CD14-positive monocyte (primary cell): ENCODE measurements at places on chromosomes 5 and 9. TPM values are rescaled to one million over a fixed set of nuclear protein-coding genes. Genes with fewer than 3 reads are reported as not detected.

Gene PCDHB3
- polyA plus RNA-seq, result not detected

GRCh38 chr5:63314551-63314950 lies 647.7 kb downstream of the HTR1A start:
- no peaks in the 10 kb centered on the region for H3K4me1 ChIP-seq
- H3K27ac ChIP-seq, result no peak overlapping the region
- no peaks in the 10 kb centered on the region for H3K36me3 ChIP-seq
- DNase-seq, result no peak
- no peak overlapping the region for H3K4me3 ChIP-seq
- no peaks in the 10 kb centered on the region for H3K27me3 ChIP-seq

DNA sequence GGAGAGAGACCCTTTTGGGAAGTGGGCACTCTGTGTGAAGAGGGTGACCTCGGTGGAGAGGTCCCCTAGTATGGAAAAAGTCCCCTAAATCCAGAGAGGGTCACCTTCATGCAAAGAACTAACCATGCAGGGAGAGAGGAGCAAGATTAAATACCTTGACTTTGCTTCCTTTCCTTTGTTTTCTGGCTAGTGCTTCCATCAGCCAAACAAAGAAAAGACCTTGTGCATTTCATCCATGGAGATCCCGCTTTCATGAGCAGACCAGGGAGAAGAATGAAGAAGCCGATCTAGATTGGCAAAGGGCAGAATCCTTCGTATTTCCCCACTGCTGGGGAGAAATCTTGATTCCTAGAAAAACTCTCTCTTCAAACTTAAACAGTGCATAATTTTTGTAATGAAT lies 813.3 kb upstream of the CDH6 start:
- H3K27ac ChIP-seq, result no peak overlapping the region
- no peak for DNase-seq
- no peaks in the 10 kb centered on the region for H3K36me3 ChIP-seq
- no peak overlapping the region for H3K4me3 ChIP-seq
- H3K4me1 ChIP-seq, result no peaks in the 10 kb centered on the region

- H3K36me3 ChIP-seq, result no peaks in the 10 kb centered on the region
- no peak for DNase-seq
- peaks cover 5% of the 10 kb centered on the region for H3K27me3 ChIP-seq
Observed at GRCh38 chr9:107251756-107252322, 31.2 kb upstream of the RAD23B start.

DNA sequence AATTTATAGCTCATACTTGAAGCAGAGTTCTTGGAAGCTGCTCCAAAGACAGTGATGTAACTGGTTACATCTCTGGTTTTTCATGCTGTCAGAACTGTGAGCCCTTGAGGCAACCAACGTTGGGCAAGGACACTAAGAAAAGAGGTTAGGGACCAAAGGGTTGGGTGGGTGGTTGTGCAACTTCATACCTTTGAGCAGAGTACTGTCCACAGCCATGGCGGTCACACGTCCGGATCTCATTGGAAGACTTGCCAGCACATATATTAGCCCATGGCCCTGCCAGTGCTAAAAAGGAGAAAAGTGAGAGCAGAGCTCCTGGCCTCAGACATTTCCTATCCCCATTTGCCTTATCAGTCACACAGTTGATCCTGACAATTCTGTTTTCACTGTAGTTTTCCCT lies 2.1 kb downstream of the LECT2 start:
- no peak overlapping the region for H3K27ac ChIP-seq
- no peak for DNase-seq
- no peak overlapping the region for H3K4me3 ChIP-seq
- H3K4me1 ChIP-seq, result no peaks in the 10 kb centered on the region

- no peak overlapping the region for H3K4me3 ChIP-seq
- no peaks in the 10 kb centered on the region for H3K4me1 ChIP-seq
- no peak for DNase-seq
- H3K27me3 ChIP-seq, result no peaks in the 10 kb centered on the region
Observed at GRCh38 chr5:104541141-104541785, 978.7 kb upstream of the NUDT12 start.

GRCh38 chr9:84001621-84002020 lies 21.0 kb downstream of the RMI1 start:
- H3K27me3 ChIP-seq, result no peaks in the 10 kb centered on the region
- H3K4me1 ChIP-seq, result peaks cover 19% of the 10 kb centered on the region
- H3K4me3 ChIP-seq, result no peak overlapping the region
- peak; percentile 70 for DNase-seq
- no peak overlapping the region for H3K27ac ChIP-seq
- H3K36me3 ChIP-seq, result peaks cover 14% of the 10 kb centered on the region

GRCh38 chr5:28903643-28904042 lies 1865.3 kb upstream of the CDH9 start:
- no peak overlapping the region for H3K27ac ChIP-seq
- no peak for DNase-seq
- H3K4me3 ChIP-seq, result no peak overlapping the region
- H3K4me1 ChIP-seq, result no peaks in the 10 kb centered on the region

Gene GABBR2
- polyA plus RNA-seq, result not detected in 2 replicates

GRCh38 chr5:168713051-168713450 lies 133.9 kb upstream of the PANK3 start:
- no peaks in the 10 kb centered on the region for H3K27me3 ChIP-seq
- DNase-seq, result no peak
- H3K4me3 ChIP-seq, result no peak overlapping the region
- no peaks in the 10 kb centered on the region for H3K4me1 ChIP-seq
- H3K36me3 ChIP-seq, result no peaks in the 10 kb centered on the region
- no peak overlapping the region for H3K27ac ChIP-seq

Gene SH3TC2
- polyA plus RNA-seq, result 0.01 and 0.04 TPM in 2 replicates

- H3K27ac ChIP-seq, result no peak overlapping the region
- no peak overlapping the region for H3K4me3 ChIP-seq
- H3K27me3 ChIP-seq, result no peaks in the 10 kb centered on the region
- no peaks in the 10 kb centered on the region for H3K36me3 ChIP-seq
- peak; percentile 93 for DNase-seq
- H3K4me1 ChIP-seq, result peaks cover 10% of the 10 kb centered on the region
Observed at GRCh38 chr5:143262393-143263174, 140.9 kb downstream of the NR3C1 start.

GRCh38 chr5:16568875-16569580 lies 47.8 kb downstream of the RETREG1 start:
- H3K27ac ChIP-seq, result no peak overlapping the region
- H3K36me3 ChIP-seq, result no peaks in the 10 kb centered on the region
- H3K4me3 ChIP-seq, result no peak overlapping the region
- no peaks in the 10 kb centered on the region for H3K27me3 ChIP-seq
- no peak for DNase-seq

Gene FOXD1
- polyA plus RNA-seq, result not detected

Gene GABRG2
- not detected for polyA plus RNA-seq

- H3K27me3 ChIP-seq, result peaks cover 20% of the 10 kb centered on the region
- H3K36me3 ChIP-seq, result no peaks in the 10 kb centered on the region
- peak overlapping the region; percentile 62 for H3K4me3 ChIP-seq
- DNase-seq, result peak; percentile 97
- peak overlapping the region; percentile 95 for H3K27ac ChIP-seq
Observed at GRCh38 chr9:136644593-136645351, 17.9 kb upstream of the EGFL7 start.

DNA sequence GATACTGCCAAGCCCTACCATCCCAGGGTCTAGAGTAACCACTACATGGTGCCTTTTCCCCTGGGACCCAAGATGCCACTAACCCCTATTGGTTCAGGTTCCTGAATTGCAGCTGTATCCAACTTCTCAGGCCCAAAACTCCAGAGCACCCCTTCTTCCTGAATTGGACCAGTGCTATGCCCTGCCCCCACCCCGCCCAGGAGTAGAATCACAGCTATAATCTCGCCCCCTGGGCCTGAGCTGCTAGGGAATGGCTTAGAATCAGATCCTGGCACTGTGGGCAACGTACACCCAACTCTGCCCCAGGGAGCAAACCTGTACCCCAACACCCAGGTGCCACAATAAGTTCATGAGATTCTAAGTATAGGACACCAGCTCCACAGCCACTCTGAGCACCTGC lies 206.3 kb downstream of the CACNA1B start:
- H3K27me3 ChIP-seq, result no peaks in the 10 kb centered on the region
- H3K36me3 ChIP-seq, result no peaks in the 10 kb centered on the region
- no peak overlapping the region for H3K4me3 ChIP-seq
- DNase-seq, result no peak

Gene SAPCD2
- polyA plus RNA-seq, result 3.1 TPM

DNA sequence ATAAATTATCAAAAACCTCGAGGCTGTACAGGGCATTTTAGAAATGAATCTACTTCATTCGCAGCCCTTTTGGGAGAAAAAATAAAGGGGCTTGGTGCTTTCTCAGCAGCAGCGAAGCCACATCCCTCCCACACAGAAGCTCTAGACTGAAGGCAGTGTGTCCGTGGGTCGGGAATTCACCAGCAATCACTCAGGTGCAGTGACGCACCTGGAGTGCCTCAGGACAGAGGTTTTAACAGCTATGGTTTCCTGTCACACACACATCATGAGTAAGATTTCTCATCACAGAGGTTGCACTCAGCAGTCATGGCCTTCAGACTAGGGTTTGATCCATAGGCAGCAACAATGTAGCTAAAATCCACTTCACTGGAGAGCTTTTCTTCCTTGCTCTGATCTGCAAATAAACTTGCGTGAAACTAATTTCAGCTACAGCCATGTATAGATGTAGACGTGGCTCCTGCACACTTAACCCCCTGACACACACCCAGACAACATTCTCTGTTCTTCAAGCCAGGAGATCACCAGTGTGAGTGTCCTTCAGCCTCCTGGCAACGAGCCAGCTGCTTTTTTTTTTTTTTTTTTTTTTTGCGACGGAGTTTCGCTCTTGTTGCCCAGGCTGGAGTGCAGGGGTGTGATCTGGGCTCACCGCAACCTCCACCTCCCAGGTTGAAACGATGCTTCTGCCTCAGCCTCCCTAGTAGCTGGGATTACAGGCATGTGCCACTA lies 34.8 kb downstream of the DYNC2I2 start:
- peaks cover 84% of the 10 kb centered on the region for H3K36me3 ChIP-seq
- H3K4me1 ChIP-seq, result no peaks in the 10 kb centered on the region
- no peak overlapping the region for H3K27ac ChIP-seq
- DNase-seq, result no peak
- H3K27me3 ChIP-seq, result no peaks in the 10 kb centered on the region

DNA sequence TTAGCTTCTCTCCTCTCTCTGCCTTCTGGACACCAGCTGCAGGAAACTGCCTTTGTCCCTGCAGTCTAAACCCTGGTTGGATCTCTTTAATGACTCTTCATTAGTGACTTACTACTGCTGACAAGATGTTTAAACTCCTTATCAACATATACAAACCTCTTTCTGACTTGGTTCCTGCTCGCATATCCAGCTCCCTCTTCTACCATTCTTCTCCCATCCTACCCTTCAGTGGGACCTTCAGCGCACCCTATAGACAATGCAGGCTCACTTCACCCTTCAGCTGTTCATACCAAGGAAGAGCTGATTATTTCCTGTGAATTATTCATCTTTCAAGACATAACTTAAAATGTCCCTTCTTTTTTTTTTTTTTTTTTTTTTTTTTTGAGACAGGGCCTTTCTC lies 436.5 kb downstream of the KIAA0825 start:
- no peak overlapping the region for H3K27ac ChIP-seq
- H3K27me3 ChIP-seq, result no peaks in the 10 kb centered on the region
- no peaks in the 10 kb centered on the region for H3K4me1 ChIP-seq
- DNase-seq, result no peak

Gene SLC6A19
- not detected for polyA plus RNA-seq

GRCh38 chr5:168140241-168140640 lies 151.2 kb upstream of the WWC1 start:
- H3K27ac ChIP-seq, result no peak overlapping the region
- peaks cover 8% of the 10 kb centered on the region for H3K4me1 ChIP-seq
- no peaks in the 10 kb centered on the region for H3K36me3 ChIP-seq
- H3K27me3 ChIP-seq, result no peaks in the 10 kb centered on the region
- DNase-seq, result no peak

GRCh38 chr5:178240766-178241165 lies 8.2 kb upstream of the PHYKPL start:
- H3K27ac ChIP-seq, result peak overlapping the region; percentile 62
- no peak for DNase-seq
- no peaks in the 10 kb centered on the region for H3K27me3 ChIP-seq

GRCh38 chr5:86675311-86675710 lies 57.6 kb downstream of the COX7C start:
- no peak overlapping the region for H3K27ac ChIP-seq
- DNase-seq, result no peak
- H3K36me3 ChIP-seq, result no peaks in the 10 kb centered on the region
- H3K4me1 ChIP-seq, result no peaks in the 10 kb centered on the region
- H3K27me3 ChIP-seq, result no peaks in the 10 kb centered on the region
- no peak overlapping the region for H3K4me3 ChIP-seq

DNA sequence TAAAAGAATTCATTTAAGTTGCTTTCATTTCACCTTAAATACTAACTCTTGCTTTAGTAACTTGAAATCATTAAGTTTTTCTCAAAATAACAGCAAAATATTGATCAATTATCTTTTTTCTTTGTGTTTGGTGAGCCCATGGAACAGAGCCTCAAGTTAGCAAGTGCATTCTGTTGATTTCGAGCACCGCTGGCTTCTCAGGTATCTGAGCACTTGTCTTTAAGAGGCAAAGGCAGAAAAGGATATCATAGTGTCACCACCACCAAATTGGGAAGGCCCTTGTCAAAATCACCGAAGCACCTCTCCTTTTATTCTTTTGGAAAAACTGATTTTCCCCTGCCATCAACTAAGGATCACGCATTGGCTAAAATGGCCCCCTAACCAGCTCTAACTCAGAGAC lies 17.1 kb upstream of the CTNNAL1 start:
- H3K27ac ChIP-seq, result no peak overlapping the region
- H3K4me3 ChIP-seq, result no peak overlapping the region
- no peaks in the 10 kb centered on the region for H3K4me1 ChIP-seq
- DNase-seq, result no peak
- H3K36me3 ChIP-seq, result peaks cover 27% of the 10 kb centered on the region

Gene ANKRD31
- polyA plus RNA-seq, result not detected in 2 replicates

Gene TEX48
- polyA plus RNA-seq, result not detected

DNA sequence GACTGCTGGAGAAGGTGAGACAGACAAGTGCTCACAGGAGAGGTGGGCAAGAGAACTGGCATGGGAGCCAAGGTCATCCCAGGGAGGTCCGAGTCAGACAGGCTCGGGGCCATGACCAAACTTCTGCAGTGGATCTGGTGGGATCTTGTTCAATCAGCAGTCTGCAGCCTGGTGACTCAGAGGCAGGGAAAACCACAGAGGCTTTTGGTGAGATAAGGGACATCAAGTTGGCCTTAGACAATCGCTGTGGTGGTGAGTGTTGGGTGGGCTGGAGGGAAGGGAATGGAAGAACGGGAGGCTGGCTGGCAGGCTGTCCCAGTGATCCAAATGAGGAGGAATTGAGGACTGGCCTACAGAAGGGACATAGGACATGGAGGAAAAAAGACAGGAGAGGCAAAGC lies 123.8 kb downstream of the TMEM174 start:
- DNase-seq, result no peak
- H3K4me1 ChIP-seq, result no peaks in the 10 kb centered on the region
- peaks cover 74% of the 10 kb centered on the region for H3K27me3 ChIP-seq

Gene HRH2
- 71.7 and 75.5 TPM in 2 replicates for polyA plus RNA-seq

- H3K4me1 ChIP-seq, result no peaks in the 10 kb centered on the region
- H3K4me3 ChIP-seq, result no peak overlapping the region
- no peak for DNase-seq
Observed at GRCh38 chr9:76810377-76810957, 46.2 kb downstream of the PCA3 start.

GRCh38 chr5:82104872-82105271 lies 133.0 kb downstream of the ATG10 start:
- no peaks in the 10 kb centered on the region for H3K27me3 ChIP-seq
- DNase-seq, result no peak
- no peak overlapping the region for H3K4me3 ChIP-seq
